CD4-positive, CD25-positive, alpha-beta regulatory T cell (primary cell): ENCODE measurements at places on chromosomes 16 and 17.
A peak's percentile ranks its signal among the peaks of the same experiment; 100 is the strongest.

GRCh38 chr17:70901870-70902269, 732.5 kb downstream of the KCNJ2 start:
- no peak for DNase-seq

DNA sequence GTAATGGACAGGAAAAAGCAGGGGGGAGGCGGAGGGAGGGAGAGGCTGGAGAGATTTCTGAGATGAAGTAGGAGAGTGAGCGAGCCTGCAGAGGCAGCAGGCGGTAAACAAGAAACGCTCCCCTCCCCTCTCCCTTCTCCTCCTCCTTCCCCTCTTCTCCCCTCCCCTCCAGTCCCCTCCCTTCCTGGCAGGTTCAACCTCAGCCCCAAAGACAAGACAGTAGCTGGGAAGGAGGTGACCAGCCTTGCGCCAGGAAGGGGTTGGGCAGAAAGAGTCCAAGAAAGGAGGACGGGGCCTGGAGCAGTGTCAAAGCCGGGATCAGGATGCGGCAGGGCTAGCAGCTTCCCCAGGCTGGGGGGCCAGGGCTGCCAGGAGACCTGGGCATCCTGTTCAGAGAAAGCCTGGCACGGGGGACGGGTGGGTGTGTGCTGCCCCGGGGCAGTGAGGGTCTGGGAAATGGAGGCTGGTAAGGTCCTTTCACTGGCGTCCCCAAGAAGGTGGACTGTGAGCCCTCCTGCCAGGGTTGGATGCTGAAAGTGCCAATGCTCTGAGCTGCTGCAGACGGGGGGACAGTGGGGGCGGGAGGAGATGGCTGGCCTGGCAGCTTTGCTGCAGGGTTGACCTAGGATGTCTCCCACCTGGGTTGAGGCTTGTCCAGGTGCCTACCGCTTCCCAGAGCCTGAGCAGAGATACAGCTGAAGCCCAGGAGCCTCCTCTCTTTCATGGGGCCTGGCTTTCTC, 261.6 kb upstream of the TNRC6C start:
- no peak for DNase-seq

- DNase-seq: peak; percentile 14
These were observed 181.9 kb upstream of the CACNG5 start for GRCh38 chr17:66652840-66653507.

- no peak for DNase-seq
These were observed 41.8 kb downstream of the SCNN1B start for GRCh38 chr16:23343643-23344612.

GRCh38 chr16:17270683-17271109, 200.1 kb downstream of the XYLT1 start:
- DNase-seq: no peak

- DNase-seq: no peak
These were observed 230.4 kb downstream of the PARN start for GRCh38 chr16:14399378-14400284.

DNA sequence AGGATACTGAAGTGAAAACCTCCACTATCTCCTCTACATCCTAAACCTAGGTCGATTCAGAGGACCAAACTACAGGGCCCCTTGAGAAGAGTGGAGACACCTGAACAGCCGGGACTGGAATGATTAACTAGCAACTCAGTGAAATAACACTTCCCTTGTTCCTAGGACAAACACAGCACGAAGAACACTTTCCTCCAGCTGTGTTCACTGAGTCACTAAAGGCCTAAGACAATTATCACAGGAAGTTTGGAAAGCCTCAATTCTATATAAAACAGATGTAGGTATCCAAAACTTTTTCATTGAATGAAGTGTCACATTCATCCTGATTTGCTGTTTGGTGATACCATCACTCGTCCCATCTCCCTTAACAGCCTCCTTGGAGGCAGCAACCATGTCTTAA, 15.5 kb upstream of the CUEDC1 start:
- no peak for DNase-seq

DNA sequence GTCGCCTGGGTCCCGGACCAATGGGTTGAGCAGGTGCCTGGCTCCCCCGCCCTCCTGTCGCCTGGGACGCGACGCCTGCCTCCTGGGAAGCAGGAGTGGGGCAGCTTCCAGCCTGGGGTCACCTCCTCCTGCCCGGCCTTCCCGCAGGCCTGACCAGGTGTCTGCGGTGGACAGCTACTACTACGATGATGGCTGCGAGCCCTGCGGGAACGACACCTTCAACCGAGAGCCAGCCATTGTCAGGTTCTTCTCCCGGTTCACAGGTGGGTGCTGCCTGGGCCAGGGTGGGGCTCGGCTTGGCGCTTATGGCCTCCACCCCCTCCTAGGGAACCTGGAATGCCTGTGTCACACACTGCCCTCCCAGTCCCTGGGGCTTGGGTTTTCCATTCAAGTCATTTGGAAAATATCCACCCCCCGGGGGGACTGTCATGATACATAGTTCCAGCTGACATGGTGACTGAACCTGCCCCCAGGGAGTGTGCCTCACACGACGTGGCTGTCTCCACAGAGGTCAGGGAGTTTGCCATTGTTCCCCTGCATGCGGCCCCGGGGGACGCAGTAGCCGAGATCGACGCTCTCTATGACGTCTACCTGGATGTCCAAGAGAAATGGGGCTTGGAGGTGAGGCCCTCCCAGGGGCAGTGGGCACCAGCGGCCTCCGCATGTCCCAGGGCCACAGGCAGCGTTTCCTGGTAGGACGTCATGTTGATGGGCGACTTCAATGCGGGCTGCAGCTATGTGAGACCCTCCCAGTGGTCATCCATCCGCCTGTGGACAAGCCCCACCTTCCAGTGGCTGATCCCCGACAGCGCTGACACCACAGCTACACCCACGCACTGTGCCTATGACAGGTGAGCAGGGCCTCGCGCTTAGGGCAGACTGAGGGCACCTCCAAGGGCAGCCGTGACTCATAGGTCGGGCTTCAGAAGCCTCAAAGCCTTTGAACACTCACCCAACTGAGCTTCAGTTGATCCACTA, 2.3 kb downstream of the DNASE1 start:
- DNase-seq: no peak

GRCh38 chr17:64732336-64733006, 70.4 kb upstream of the SMURF2 start:
- no peak for DNase-seq

DNA sequence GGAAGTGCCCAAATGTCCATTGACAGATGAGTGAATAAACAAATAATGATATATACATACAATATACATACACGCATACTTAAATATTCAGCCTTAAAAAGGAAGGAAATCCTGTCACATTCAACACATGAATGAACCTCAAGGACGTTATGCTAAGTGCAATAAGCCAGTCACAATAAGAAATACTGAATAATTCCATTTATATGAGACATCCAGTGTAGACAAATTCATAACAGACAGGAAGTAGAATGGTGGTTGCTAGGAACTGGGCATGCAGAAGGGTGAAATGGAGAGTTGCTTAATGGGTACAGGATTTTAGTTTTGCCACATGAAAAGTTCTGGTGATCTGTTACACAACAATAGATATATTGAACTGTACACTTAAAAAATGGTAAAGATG, 8.8 kb upstream of the ITGB4 start:
- no peak for DNase-seq
